Activated naive CD8-positive, alpha-beta T cell treated with anti-CD3 and anti-CD28 coated beads for 36 hours (primary cell): ENCODE measurements at places on chromosomes 5 and 9.

- no peak for DNase-seq
Measured at GRCh38 chr9:28967226-28967625, 1393.9 kb upstream of the C9orf72 start.

DNA sequence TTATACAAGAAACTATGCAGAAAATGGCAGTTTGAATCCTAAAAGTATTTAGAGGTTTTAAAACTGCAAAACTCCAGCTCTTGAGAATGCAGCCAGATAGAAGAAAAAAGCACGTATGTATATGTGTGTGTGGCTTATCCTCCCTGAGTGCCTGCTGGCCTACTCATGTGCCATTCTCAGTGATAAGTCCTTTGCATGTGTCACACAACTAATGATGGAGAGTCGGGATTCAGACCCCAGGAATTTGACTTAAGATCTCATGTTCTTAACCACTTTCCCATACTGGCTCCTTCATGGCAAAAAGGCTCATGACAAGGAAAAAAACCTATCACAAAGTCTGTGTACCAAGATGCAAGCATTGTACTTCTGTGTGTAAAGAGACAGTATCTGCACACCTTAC is 26.6 kb downstream of the SMARCA2 start:
- no peak for DNase-seq

- DNase-seq = no peak
Measured at GRCh38 chr5:67063055-67063454, 133.5 kb downstream of the CD180 start.

- DNase-seq = no peak
Measured at GRCh38 chr9:107137495-107138202, 145.4 kb upstream of the RAD23B start.

- DNase-seq = no peak
Measured at GRCh38 chr9:81318571-81318970, 370.8 kb downstream of the TLE1 start.

- peak; percentile 9 for DNase-seq
Measured at GRCh38 chr5:147188200-147189108, 46.4 kb upstream of the STK32A start.

GRCh38 chr5:140259500-140259899 is 43.4 kb downstream of the PFDN1 start:
- no peak for DNase-seq

DNA sequence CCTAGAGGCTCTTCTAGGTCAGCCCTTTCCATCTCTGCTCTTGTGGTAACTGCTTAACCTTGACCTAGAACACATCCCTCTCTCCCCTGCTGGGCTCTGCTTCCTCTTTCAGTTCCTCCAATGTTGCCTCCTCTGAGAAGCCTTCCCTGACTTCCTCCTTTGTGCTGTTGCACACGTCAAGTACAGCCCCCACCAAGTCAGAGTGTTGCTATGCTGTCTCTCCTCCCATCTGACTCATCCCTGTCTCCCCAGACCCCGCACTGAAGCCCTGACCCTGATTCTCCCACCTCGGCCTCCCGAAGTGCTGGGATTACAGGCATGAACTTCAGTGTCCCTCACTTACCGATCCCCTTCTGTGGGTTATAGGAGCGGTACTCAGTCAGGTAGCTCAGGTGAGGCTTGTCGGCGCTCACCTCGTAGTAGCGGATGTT is 10.4 kb upstream of the TRIM14 start:
- DNase-seq = no peak

- no peak for DNase-seq
Measured at GRCh38 chr5:1001406-1002270, 7.0 kb upstream of the NKD2 start.

- no peak for DNase-seq
Measured at GRCh38 chr9:3971391-3972082, 328.3 kb downstream of the GLIS3 start.

- DNase-seq = no peak
Measured at GRCh38 chr9:107158321-107158720, 124.8 kb upstream of the RAD23B start.

- no peak for DNase-seq
Measured at GRCh38 chr5:146635443-146635842, 119.5 kb upstream of the GPR151 start.

- no peak for DNase-seq
Measured at GRCh38 chr5:119332978-119333401, 22.8 kb upstream of the TNFAIP8 start.

GRCh38 chr9:20207176-20207575 is 415.1 kb downstream of the MLLT3 start:
- no peak for DNase-seq

DNA sequence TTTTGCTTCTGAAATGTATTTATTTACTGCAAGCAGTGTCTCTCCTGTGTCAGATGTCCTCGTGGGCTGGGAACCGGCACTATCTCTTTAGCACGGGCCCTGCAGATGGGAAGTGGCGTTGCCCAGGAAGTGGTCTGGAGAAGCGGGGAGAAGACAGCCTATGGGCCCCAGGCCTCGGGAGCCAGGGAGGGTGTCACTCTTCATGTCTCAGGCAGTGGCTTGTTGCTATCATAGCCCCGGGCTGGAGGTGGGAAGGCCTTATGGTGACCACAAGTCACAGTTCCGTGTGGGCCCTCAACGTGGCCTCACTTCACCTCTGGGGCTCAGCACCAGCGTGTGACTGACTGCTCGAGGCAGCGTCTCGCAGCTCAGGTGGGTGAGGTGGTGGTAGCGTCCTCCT is 41.4 kb downstream of the SYK start:
- no peak for DNase-seq
